Effector CD8-positive, alpha-beta T cell (primary cell): ENCODE measurements at places on chromosomes 13 and 19.

GRCh38 chr19:1066251-1066747 is 668 bp upstream of the ARHGAP45 start:
- DNase-seq = no peak

GRCh38 chr13:29111446-29111845 is 291.3 kb downstream of the MTUS2 start:
- DNase-seq = no peak

DNA sequence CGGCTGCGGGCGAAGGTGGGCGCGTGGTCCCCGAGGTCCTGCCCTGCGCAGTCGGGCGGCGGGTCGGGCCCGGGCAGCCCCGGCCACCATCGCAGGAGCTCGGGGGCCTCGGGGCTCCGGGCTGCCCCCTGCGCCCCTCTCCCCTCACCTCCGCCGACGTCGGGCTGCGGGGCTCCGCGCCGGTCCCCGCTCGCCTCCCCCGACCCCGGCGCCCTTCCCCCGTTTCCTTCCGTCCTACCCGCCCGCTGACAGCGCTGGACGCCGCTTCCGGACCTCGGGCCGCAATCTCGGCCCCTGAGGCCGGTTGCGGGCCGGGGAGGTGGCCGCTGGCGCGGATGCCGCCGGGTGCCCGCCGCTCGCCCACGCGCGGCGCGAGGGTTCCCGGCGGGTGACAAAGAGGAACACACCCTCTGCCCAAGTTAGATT is 720 bp downstream of the FARP1 start:
- no peak for DNase-seq

DNA sequence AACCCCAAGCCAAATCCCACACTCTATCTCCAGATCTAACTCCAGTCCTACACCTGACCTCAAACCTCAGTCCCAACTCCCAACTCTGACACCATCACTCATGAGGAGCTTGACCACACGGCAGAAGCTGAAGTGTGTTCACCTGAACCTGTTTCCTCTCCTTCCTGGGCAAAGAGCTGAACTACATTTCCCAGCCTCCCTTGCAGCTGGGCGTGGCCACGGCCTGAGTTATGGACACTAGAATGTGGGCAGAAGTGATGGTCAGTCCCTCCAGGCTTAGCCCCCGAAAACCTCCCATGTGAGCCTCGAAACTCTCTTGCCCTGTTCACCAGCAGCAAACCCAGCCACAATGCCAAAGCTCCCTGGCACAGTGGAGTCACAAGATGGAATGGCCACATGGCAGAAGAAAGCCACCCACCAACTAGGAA is 19.5 kb upstream of the MEIS3 start:
- no peak for DNase-seq

DNA sequence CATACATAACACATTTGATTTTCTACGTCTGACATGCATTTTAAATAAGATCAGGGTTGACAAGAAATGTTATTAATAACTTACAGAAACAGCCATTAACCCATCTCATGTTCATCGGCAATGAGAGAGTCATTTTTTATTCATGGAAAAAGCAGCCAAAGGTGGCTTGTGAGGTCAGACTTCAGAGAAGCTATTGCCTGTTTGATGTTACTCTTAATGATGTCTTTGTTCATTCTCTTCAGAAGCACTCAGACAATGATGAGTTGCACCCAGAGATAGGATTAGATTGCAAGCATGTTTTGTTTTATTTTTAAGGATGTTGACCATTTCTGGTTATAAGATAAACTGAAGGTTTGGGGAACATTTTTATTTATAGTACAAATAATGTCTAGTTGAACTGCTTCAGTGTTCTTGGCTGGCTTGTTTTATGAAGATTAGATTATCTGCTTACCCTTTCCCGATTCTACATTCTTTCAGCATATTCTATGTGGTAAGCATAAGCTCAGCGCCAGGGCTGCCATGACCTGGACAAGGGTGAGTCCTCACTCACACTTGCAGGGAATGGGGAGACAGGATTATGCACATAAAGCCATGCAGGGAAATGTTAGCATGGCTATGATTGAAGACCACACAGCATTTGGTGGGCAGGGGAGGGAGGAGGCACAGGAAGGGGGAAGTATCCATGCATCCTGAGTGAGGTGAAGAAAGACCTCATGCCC is 288.1 kb downstream of the MTUS2 start:
- DNase-seq = no peak

GRCh38 chr13:30779016-30779415 is 43.7 kb downstream of the ALOX5AP start:
- DNase-seq = no peak

DNA sequence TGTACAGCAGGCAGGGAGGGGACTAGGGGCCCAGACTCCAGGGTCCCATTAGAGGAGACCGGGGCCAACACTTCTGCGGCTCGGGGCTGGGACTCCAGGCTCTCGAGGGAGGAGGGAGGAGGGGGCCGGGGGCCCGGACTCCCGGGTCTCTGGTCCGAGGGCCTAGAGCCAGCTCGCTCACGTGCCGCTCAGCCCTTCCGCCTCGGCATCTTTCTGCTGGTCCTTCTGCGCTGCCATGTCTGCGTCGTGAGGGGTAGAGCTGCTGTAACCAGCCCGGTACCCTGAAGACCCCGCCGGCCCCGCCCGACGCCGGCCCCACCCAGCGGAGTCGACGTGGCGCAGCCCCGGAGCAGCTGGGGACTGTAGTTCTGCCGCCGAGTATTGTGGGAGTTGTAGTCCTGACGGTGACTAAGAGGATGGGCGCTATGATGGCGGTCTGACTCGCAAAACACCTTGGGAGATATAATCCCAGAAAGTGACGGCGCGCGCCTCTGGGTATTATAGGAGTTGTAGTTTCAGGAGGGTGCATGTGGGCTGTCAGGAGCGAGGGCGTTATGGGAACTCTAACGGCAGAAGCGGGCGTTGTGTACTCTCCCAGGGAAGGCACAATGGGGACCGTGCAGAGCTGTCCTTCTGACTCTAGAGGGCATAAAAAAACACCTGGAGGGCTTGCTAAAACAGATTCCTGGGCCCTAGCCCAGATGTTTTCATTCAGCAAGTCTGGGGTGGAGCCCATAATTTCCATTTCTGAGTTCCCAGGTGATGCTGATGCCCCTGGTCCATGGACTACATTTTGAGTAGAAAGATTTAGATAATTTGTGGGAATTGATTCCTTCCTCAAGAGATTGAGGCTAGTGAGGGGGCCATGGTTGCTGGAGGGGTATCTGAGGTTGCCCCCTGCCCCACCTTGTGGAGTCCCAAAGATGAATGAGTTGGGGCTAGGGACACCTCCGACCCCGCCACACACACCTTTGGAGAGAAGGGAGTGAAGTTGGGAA is at the start of gene RABAC1:
Gene RABAC1 (minus strand): TSS at position 266 of the 998 bp plus-strand sequence. CDS start 29 bp downstream, at position 237.
- peak; percentile 78 for DNase-seq

GRCh38 chr13:65803530-65804392 is 1426.4 kb downstream of the PCDH9 start:
- DNase-seq = no peak

- no peak for DNase-seq
These were observed 298.8 kb downstream of the SHISA2 start for GRCh38 chr13:25752957-25753551.

DNA sequence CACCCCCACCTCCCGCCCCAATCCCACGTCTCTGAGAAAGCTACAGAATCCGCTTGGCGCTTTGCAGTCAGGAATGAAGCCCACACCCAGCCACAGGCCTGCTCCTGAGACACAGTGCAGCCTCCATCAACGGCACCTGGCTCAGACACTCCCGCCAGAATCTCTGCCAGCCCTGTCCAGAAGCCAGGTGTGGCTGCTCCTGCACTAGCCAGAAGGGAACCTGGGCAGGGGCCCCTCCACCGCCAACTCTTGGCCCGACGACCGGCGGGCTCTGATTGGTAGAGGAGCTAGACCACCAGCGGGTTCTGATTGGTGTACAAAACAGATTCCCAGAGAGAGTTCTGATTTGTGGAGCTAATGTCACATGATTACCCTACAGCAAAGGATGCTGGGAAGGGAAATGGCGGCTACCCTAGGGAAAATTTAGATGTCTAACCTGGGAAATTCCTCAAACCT is 2.9 kb upstream of the PPP6R1 start:
- no peak for DNase-seq

GRCh38 chr13:74770361-74770760 is 636.2 kb upstream of the KLF12 start:
- DNase-seq = no peak

- DNase-seq = no peak
These were observed 324 bp upstream of the FBXO17 start for GRCh38 chr19:38975861-38976271.

- DNase-seq = no peak
These were observed 7.9 kb upstream of the WBP4 start for GRCh38 chr13:41053384-41053826.

DNA sequence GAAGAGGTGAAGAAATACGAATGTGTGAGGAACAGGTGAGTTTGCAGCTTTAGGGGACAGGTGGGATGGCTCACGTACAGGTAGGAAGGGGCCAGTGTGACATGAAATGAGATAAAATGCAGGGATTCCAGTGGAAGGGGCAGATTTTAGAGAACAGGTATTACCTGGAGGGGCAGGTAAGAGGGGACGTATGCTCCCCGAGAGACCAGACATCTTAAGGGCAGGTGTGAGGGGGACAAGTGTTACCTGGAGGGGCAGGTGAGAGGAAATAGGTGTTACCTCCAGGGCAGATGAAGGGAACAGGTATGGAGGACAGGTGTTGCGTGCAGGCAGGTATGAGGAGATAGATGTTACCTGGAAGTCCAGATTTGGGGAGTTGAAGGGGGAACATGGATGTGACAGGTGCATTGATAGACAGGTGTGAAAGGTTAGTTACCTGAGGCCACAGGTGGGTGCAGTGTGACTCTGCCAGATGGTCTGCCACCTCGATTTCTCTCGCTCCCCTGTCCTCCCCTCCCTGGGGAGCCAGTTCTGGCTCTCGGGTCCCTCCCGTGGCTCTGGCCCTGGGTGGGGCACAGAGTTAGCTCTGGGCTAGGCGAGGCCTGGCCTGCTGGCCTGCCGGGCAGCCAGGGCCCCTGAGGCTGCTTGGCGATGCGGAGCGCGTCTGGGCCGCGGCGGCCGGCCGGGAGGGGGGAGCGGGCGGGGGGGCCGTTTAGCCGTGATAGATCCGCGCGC is 2.1 kb downstream of the ERFL start:
- no peak for DNase-seq

GRCh38 chr19:870963-871401 is 11.5 kb downstream of the CFD start:
- DNase-seq = no peak

GRCh38 chr13:97011446-97012131 is 17.3 kb upstream of the OXGR1 start:
- DNase-seq = no peak

DNA sequence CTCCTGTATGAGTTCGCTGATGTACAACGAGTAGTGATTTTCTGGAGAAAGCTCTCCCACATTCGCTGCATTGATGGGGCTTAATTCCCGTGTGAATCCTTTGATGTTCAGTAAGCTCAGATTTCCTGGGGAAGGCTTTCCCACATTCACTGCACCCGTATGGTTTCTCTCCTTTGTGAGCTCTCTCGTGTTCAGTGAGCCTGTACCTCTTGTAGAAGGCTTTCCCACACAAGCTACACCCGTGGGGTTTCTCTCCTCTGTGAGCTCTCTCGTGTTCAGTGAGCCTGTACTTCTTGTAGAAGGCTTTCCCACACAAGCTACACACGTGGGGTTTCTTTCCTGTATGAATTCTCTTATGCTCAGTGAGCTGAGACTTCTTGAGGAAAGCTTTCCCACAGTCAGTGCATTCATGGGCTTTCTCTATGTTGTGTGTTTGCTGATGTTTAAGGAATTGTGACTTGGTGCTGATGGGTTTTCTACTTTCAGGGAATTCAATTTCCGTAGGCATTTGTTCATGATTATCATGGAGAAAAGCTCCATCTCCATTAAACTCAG is 3.5 kb upstream of the ZNF577 start:
- no peak for DNase-seq

GRCh38 chr19:35204799-35205732 is 23.5 kb downstream of the FAM187B start:
- DNase-seq = no peak

DNA sequence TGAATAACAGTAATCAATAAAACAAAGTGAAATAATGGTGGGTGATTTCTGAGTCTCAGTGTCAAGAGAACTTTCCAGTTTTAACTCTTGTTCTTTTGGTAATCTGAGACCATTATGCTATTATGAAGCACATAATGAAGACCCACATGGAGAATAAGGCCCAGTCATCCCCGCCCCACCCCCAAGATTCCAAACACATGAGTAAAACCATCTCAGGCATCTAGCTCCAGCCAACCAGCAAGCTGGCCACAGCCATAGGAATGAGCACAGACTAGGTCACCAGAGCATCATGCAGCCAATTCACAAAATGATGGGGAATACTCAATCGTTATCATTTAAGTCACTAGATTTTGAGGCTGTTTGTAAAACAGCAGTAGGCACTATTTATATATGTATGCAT is 1769.0 kb upstream of the PCDH20 start:
- no peak for DNase-seq

DNA sequence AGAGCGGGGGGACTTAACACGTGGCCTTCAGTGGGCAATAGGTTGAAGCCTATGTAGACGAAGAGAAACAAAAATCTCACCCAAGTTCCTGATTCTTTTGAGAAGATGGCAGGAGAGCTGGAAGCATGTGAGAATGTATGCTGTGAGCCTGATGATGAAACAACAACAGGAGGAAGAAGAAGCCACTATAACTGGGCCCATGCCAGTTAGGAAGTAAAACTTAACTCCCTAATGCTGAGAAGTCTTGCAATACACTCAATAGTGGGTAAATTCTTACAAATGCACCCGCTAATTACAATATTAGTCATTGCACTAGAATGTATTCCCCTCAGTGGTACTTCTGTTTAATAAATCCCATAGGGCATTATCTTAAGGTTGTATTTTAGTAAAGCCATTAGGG is 9.1 kb downstream of the PCDH17 start:
- no peak for DNase-seq

DNA sequence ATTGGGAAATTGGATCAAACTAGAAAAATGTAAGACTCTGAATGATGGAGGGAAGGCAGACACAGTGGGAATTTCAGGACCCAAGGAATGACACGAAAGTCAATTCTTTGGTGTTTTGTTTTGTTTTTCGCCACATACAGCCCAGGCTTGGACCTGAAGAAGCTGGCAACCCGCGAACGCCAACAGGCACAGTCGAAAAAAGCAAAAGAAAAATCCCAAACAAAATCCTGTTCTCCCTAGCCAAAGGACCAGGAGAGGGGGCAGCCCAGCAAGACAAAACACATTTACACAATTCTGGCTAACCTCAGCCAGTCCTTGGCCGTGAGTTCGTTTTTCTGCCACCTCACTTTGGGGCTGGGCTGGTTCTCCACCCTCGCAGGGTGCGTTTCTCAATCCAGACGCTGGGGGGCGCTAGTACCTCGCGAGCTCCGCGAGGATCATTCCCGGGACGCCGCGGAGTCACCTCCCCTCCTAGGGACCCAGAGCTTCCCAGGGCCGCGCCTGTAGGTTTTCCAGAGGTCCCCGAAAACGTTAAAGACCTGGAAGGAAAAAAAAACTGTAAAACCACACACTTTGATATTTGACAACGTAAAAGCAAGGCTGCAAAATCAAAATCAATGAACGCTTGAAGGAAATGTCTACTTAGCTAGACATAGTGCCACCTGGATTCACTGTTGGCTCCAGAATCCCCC is 34.9 kb upstream of the TPM4 start:
- DNase-seq = peak; percentile 72

GRCh38 chr13:51833980-51834379 is 11.0 kb downstream of the TMEM272 start:
- no peak for DNase-seq
